ENCODE measurements at places on chromosomes 13 and 19. TPM values are rescaled to one million over a fixed set of nuclear protein-coding genes. Genes with fewer than 3 reads are reported as not detected.

Gene SPRED3
- 0.84 TPM for total RNA-seq

Gene TMC4
- total RNA-seq = 1.3 TPM

GRCh38 chr19:423691-424466 lies 14.9 kb upstream of the C2CD4C start:
- no peak for DNase-seq

- DNase-seq = no peak
Measured at GRCh38 chr19:1826557-1827521, 14.8 kb upstream of the ATP8B3 start.
